Naive thymus-derived CD4-positive, alpha-beta T cell (primary cell): ENCODE measurements at places on chromosomes 2 and 18. TPM values are rescaled to one million over a fixed set of nuclear protein-coding genes. Genes with fewer than 3 reads are reported as not detected.

DNA sequence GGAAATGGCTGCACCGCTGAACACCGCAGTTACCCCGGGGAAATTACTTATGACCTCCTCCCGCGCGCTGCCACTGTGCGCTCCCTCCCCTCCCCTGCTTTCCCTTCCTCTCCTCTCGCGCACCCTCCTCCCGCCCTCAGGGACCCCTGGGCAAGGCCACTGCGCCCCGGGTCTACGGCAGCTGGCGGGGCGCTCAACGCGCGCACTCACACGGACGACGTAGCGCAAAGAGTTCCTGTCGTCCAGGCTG, 7.9 kb downstream of the ALPP start:
- no peak for DNase-seq

DNA sequence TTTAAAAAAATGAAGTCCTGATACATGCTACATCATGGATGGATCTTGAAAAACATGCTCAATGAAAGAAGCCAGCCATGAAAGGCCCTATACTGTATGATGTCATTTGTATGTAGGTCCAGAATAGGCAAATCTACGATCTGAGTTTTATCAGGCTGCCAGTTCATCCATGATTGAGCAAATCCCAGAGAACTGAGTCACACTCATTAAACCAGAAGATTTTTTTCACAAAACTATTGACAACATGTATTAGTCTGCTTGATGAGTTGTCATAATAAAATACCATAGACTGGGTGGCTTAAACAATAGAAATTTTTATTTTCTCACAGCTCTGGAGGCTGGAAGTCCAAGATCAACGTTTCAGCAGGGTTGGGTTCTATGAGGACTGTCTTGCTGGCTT, 130.7 kb downstream of the MREG start:
- DNase-seq = no peak

GRCh38 chr2:212360068-212360460, 178.5 kb downstream of the ERBB4 start:
- no peak for DNase-seq

DNA sequence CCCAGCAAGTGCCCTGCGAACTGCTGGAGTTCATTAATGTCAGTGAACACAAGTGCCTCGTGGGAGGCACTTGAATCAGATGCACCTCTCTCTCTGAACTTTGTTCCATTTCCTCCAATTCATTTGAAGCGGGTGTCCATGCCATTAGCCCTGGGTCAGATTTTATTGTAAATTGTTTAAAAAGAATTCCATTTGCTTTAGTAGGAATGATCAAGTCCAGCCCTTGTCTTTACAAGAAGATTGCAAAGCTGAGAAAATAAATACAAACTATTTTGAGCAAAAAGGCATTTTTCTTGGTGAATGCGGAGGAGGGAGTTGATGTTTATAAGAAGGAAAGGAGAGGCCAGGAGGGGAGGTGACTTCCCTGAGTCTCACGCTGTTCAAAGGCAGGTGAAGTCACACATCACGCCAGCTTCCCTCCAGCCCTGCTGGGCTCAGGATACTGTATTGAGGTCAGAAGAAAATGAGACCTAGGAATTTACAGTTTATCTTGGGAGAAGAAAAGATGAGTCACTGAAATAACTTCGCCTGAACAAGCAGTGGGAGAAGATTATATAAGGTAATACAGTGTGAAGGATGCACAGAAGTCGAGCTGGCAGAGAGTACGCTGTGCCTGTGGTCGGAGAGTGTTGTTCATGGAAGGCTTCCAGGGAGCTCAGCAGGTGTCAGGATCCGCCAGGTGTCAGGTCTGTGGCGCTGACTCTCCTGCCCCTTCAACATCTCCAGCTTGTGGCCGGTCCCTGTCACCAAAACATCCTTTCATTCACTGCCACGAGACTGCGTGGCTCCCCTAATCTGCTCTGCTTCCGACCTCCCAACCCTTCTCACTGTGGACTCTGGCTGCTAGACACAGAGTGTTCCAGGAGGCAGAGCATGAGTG, 36.5 kb downstream of the EFR3B start:
- DNase-seq = no peak

DNA sequence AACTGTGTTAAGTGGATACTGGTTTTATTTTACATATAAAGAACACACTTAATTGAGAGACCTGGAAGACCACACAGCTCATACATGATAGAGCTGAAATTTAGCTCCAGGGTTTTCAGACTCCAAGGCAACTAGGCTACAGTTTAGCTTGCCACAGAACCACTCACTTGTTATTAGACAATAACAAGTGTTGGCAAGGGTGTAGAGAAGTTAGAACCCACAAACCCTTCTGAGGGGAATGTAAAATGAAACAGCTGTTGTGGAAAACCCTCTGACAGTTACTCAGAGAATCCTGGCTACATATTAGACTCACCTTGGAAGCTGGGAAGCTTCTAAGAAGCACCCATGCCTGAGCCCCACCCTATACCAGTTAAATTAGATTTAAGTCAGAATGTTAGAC, 75.3 kb downstream of the MAP3K20 start:
- DNase-seq = no peak

DNA sequence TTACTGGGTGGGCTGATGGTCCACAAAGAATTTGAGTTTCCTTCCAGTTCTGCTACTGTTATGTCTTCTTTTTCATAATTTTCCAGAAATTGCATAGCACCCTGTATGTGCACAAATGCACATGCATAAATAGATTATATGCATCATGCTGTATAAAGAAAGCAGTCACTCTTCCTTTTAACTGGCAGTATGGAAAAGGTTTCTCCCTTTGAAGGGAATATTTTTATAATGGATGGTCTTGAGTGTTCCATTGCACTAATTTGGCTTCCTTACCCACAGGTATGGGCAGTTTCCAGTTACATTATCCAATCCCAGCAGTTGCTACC, 154.4 kb downstream of the NAPG start:
- no peak for DNase-seq

GRCh38 chr2:195414537-195415100, 242.4 kb upstream of the SLC39A10 start:
- DNase-seq = no peak

The RPRM gene
- 0.24 TPM for total RNA-seq

DNA sequence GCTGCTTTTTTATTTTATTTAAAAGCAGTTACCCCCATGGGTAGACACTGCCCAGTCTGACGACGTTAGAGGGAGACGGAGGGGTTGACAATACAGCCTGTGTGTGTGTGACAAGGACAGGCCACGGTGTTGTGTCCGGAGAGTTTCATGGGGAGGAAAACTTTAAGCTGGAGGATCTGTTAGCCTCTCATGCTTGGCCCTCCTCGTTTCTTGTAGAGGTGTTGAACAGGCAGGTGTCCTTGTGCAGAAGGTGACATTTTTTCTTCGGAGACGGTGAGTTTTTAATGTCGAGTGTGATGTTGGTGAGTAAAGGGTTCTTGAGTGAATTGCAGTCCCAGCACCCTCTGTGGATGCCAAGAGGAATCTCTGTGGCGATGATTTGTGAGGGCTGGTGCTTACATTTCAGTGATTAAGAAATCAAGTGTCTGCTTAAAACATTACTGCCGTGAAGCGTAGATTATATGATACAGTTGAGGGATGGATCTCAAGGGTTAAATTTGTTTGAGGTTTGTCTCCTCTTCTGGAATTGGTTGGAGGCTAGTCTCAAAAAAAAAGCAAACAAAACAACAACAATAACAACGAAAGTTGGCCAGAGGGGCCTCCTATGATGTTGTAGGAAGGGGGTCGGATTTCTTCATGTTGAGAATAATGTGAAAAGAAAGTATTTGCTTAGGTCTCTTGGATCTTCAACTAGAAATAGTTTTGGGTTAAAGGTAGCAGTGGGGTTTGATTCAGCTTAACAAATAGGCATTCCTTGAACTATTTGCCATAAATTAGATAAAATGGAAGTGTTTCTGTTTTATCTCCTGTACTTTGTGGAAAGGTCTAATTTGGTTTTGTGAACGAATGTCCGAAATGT, 1.6 kb downstream of the NCOA1 start:
- DNase-seq = no peak

The THADA gene
- total RNA-seq = 43.0 TPM

The NT5C1B gene
- total RNA-seq = not detected

GRCh38 chr2:127439343-127439742, 21.1 kb downstream of the PROC start:
- no peak for DNase-seq

DNA sequence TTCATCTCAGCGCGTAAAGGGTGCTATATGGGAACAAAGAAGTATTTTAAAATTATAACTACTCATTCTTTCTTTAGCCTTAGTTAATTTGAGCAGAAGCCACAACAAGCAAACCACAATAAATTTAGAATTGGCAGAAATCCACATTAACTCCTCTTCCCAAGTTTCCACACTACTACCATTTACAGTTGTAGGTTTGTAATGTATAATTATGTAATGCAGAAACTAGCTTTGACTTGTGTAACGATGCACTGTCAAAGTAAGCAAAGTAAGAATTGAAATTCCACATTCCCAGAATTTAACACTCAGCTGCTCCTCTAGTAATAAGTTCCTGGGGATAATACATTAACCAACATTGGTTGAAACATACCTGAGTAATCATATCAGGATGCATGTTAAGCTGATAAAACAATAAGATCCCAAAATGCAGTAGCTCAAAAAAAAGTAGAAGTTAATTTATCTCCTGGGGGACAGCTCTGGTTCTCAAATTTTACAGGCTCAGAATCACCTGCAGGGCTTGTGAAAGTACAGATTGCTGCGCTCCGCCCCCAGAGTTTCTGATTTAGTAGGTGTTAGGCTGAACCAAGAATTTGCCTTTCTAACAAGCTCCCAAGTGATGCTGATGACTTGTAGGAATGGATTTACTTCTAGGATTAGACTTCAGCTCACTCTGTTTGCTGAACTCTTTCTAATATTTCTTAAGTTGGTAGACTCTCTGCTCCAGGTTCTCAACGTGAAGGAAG, 9.9 kb downstream of the GRP start:
- DNase-seq = no peak

The NEU2 gene
- not detected in 2 replicates for total RNA-seq

The SIX2 gene
- not detected for total RNA-seq

DNA sequence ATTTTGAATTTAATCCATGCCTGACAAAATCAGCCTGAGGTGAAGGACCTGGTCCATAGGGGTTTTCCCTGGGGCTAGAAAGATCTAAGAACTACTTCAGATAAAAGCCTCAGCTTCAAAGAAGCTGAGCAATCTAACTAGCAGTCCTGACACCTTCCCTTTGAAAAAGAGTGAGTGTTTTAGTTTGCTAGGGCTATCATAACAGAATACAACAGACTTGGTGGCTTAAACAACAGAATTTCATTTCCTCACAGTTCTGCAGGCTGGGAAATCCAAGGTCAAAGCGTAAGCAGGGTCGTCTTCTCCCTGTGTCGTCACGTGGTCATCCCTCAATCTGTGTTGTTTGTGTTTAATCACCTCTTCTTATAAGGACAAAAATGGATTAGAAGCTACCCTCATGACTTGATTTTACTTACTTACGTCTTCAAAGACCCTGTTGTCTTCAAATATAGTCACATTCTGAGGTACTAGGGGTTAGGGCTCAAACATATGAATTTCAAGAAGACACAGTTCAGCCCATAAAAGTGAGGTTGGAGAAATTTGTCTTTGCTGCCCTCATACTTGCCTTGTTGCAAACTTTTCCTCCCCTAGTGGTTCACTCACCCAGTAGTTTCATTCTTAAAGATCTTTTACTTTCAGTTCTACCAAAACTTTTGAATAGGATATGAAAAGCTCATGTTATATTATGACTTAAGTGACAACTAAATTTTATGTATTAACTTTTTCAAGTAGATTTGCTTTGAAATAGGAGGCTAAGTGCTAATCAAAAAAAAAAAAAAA, 673.8 kb downstream of the ARHGAP15 start:
- DNase-seq = no peak
